ENCODE measurements at places on chromosomes 1 and 21. TPM values are rescaled to one million over a fixed set of nuclear protein-coding genes. Genes with fewer than 3 reads are reported as not detected.

SYPL2 gene
- total RNA-seq = not detected

SH2D2A gene
- total RNA-seq = not detected

CELF3 gene
- 36.0 TPM for total RNA-seq

PRKCZ gene
- total RNA-seq = 77.3 TPM

RALGPS2 gene
- 67.8 TPM for total RNA-seq

LEMD1 gene
- total RNA-seq = 4.6 TPM

NMNAT2 gene
- 51.0 TPM for total RNA-seq
